Muscle of arm (tissue), 14 donors: ENCODE measurements at places on chromosomes 7 and 10. TPM values are rescaled to one million over a fixed set of nuclear protein-coding genes. Genes with fewer than 3 reads are reported as not detected.

The SLC13A4 gene
- polyA plus RNA-seq: 1.2 TPM

The PNLIPRP3 gene
- polyA plus RNA-seq: not detected

The TAC1 gene
- polyA plus RNA-seq: 0.32 TPM

GRCh38 chr10:88707429-88708155, 1.5 kb downstream of the LIPK start:
- no peak for DNase-seq
